ENCODE measurements at places on chromosomes 7 and 10.
A peak's percentile ranks its signal among the peaks of the same experiment; 100 is the strongest.

GRCh38 chr7:117612637-117613036 lies 132.8 kb downstream of the CFTR start:
- no peak for DNase-seq

- DNase-seq = no peak
Observed at GRCh38 chr7:30900053-30900452, 11.6 kb upstream of the AQP1 start.

GRCh38 chr10:129877773-129878371 lies 86.2 kb downstream of the EBF3 start:
- peak; percentile 34 for DNase-seq

DNA sequence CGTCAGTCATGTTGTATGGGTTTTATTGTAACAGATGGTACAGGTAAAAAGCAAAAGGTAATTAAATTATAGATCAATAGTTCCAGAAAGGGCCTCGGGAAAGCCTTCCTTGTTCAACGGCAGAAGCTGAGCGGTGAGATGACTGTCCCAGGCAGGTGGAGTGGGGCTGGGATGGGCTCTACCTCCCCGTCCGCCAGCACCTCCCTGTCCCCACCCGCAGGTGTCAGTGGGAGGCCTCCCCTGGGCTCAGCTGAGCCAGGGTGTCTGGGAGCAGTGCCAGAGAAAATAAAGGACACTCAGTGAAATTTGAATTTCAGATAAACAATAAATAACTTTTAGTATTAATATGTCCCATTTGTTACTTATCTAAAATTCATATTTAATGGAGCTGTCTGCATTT lies 58.9 kb downstream of the CLRN3 start:
- no peak for DNase-seq

- DNase-seq = no peak
Observed at GRCh38 chr7:44258423-44258760, 57.6 kb downstream of the YKT6 start.

- no peak for DNase-seq
Observed at GRCh38 chr7:47888371-47889265, 59.6 kb downstream of the PKD1L1 start.

GRCh38 chr7:121515229-121515628 lies 119.1 kb upstream of the FAM3C start:
- no peak for DNase-seq

- no peak for DNase-seq
Observed at GRCh38 chr10:59432207-59432900, 70.0 kb upstream of the FAM13C start.

DNA sequence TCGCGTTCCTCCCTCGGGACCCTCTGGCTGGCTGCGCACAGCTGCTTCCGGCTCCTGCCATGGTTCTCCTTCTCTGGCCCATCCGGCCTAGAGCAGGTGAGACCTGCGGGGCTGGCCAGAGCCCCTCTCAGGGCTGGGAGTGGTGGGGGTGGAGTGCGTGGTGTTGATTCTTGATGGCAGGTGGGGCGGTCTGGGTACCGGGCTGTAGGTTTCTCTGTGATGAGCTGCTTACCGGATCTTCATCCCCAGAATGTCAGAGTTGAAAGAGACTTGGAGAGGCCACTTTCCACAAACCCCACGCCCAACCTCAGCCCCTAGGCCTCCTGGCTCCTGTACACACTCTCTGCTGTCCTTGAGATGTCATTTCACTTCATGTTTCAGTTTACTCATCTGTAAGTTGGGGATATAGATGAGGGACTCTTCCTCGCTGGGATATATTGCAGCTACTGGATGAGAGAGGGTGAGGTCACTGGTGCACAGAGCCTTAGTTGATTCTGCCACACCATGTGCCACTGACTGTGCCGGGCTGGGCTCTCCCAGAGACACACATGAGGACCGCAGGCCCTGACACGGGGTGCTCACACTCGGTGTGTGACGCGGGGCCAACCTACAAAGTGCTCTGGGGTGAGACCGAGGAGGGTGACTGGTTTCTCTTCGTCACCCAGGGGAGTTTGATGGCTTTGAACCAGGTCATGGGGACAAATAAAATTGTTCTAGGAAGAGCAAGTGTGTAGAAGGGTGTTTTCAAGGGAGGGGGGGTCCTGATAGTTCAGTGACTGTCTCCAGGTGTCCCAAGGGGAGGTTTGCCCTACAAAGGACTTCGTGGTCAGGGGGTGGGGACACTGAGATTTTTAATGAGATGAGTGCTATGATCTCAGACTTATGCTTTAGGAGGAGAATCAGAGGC lies 29.5 kb downstream of the ZNF775 start:
- no peak for DNase-seq

- no peak for DNase-seq
Observed at GRCh38 chr10:88389456-88389855, 193.7 kb downstream of the RNLS start.

DNA sequence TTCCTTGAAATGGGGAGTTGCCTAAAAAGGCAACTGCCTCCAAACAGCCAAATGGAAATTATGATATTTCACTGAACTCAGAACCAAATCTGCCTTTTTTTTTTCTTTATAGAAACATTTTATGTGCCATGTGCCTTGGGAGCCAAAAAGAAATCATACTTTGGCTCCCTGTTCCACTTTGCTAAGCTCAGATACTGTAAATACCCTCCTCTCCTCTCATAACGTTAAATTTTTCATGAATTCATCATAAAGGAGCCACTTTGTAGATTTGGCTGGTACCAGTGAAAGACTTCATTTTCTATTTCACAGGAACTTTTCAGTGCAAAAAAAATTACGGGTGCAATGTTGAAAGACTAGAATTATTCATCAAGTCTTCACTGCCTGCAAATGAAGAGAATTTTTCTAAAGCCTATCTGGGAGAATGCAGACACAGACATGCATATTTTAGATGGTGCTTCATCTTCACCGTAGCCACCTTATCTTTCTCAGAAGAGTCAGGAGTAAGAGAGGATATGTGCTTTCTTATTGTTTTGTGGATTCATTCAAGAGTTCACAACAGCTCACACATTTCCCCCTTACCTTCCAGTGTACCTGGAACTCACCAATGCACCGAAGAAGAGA lies 742.3 kb upstream of the GALNT17 start:
- DNase-seq = no peak

All from stimulated activated CD4-positive, alpha-beta T cell treated with anti-CD3 and anti-CD28 coated beads, Interleukin-12 subunit alpha, Interleukin-12 subunit beta, amount 100 ng/mL, for 48 hours (primary cell).